ENCODE measurements at places on chromosomes 7 and 10.

DNA sequence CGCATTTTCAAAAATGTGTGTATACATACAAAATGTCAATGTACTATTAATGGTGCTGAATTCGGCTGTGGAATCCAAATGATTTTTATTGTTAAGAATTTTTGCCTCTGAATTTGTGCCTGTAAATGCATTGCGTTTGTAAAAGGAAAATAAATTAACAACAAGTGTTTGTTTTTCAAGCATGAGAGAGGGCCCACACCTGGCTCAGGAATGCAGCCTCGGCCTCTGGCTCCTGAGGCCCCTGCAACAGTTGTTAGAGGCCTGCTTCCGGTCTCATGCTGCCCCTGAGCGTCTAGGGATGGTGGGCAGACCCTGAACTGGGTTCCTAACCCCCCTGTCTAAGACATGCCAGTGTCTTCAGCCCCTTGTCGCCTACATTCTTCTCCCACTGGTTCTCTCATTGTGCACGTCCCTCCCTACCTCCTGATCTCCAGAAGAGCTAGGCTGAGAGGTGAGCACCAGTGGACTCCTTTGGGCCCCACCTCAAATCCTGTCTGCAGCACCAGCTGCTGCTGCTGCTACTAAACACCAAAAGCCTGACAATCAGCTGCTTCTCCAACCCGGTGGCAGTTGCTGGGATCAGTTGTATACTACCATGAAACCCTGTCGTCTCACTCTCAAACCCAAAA is 1.9 kb upstream of the BTBD16 start:
- H3K36me3 ChIP-seq = no peaks in the 10 kb centered on the region
- no peak overlapping the region for H3K4me3 ChIP-seq
- no peak overlapping the region for H3K27ac ChIP-seq
- H3K27me3 ChIP-seq = no peaks in the 10 kb centered on the region

DNA sequence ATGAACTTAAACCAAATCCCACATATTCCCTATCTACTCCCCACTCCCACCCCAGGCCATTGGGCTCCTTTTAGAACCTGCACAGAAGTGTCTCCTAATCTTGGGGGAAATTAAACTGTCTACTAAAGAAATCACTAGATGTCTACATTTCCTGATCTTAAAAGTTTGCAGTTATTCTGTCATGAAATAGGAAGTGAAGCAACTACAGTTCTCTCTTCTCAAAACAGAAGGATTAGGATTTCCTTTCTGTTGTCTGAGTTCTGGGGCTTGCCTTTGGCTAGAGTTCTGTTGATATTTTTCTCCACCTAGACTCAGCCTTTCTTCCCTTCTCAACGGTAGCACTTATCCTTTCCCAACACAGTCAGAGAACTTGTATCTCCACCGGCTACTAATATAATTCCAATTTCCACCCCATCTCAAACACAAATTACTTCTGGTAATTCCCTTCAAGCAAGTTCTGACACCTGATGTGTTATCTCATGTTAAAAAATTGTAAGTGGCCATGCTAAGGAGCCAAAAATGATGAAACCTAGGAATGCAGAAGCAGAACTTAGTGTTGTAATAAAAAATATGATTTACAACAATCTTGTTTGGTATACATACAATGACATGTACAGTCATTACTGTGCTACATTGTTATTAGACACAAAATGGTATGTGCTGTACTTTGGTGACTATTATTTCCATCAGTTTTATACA is 12.1 kb downstream of the OR9A4 start:
- DNase-seq = no peak
- H3K36me3 ChIP-seq = no peaks in the 10 kb centered on the region
- no peak overlapping the region for H3K27ac ChIP-seq
- H3K27me3 ChIP-seq = no peaks in the 10 kb centered on the region

GRCh38 chr7:107976620-107977019 is 26.3 kb downstream of the LAMB1 start:
- no peak overlapping the region for H3K27ac ChIP-seq
- no peak for DNase-seq
- H3K36me3 ChIP-seq = peaks cover 35% of the 10 kb centered on the region
- no peaks in the 10 kb centered on the region for H3K27me3 ChIP-seq
- no peaks in the 10 kb centered on the region for H3K4me1 ChIP-seq

DNA sequence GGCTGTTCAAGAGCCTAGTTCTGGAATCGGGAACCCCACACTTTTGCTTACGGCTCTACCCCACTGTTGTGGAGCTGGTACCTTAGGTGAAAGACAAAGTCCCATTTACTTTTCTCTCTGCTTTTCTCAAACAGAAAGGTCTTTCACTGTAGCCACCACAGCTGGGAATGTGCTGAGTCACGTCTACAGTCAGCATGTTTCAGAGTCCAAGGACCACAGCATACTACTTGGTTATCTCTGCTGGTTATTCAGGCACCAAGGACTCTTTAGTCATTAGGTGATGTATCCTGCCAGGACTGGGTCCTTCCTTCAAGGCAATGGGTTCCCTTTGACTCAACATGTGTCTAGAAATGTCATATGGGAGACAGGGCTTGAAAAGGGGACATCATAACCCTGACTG is 266.8 kb upstream of the STEAP1 start:
- H3K27me3 ChIP-seq = no peaks in the 10 kb centered on the region
- H3K36me3 ChIP-seq = no peaks in the 10 kb centered on the region
- no peak overlapping the region for H3K27ac ChIP-seq
- H3K4me1 ChIP-seq = peaks cover 3% of the 10 kb centered on the region
- no peak overlapping the region for H3K4me3 ChIP-seq

GRCh38 chr10:113823389-113823788 is 30.5 kb downstream of the DCLRE1A start:
- H3K4me3 ChIP-seq = no peak overlapping the region
- no peaks in the 10 kb centered on the region for H3K36me3 ChIP-seq
- no peak overlapping the region for H3K27ac ChIP-seq

- H3K4me3 ChIP-seq = no peak overlapping the region
- no peaks in the 10 kb centered on the region for H3K36me3 ChIP-seq
- no peak overlapping the region for H3K27ac ChIP-seq
- H3K4me1 ChIP-seq = peaks cover 5% of the 10 kb centered on the region
- no peaks in the 10 kb centered on the region for H3K27me3 ChIP-seq
These were observed 284.4 kb downstream of the CRPPA start for GRCh38 chr7:16136896-16137295.

DNA sequence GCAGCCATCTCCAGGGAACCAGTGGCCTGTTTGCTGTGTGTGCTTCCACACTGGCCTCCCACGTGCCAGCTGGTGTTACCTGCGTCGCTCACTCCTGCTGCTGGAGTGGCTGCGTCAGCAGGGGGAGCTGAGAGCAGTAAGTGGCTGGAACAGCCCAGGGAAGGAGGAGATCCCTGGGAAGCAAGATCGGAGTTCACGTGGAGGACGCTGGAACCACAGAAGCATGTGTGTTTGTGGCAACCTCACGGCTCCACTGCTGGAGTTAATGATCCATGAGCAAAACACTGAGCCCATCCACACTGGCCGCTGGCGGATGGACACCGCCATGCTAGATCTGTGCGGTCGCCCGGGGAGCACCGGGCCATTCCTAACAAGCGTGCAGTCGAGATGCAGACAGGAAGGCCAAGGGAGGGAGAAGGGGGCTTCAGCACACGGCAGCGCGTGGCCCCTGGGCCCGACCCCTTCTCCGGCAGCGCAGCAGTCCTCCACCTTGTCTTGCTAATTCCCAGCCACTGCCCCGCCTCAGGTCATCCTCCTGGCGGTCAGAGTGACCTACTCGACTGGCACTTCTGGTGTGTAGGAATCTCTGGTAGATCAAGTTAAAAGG is 68.5 kb upstream of the EEPD1 start:
- H3K4me1 ChIP-seq = peaks cover 5% of the 10 kb centered on the region
- no peak overlapping the region for H3K27ac ChIP-seq
- peak; percentile 14 for DNase-seq

DNA sequence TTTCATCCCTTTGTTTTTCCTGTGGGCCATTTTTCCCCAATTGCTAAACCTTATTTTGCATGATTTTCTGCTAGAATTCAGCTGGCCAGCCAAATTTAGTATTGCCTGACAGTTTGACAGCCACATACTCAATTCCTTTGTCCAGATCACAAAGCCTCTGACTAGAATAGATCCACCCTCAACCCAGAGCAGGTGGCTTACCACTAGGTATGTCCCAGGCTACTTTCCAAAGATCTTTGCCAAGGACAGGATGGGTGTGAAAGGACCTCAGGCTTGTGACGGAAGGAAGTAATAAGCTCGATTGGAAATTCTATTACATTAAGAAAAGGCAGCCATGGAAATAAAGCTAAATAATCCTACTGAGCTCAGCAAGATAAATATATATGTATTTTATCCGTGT is 50.6 kb upstream of the AGK start:
- no peaks in the 10 kb centered on the region for H3K4me1 ChIP-seq
- no peak for DNase-seq
- no peaks in the 10 kb centered on the region for H3K27me3 ChIP-seq
- no peak overlapping the region for H3K4me3 ChIP-seq
- H3K36me3 ChIP-seq = no peaks in the 10 kb centered on the region
- H3K27ac ChIP-seq = no peak overlapping the region

All from neuronal stem cell (in vitro differentiated cells).